ENCODE measurements at places on chromosomes 5 and 9. TPM values are rescaled to one million over a fixed set of nuclear protein-coding genes. Genes with fewer than 3 reads are reported as not detected.

GRCh38 chr5:129120158-129120581 lies 25.6 kb downstream of the ISOC1 start:
- no peak for DNase-seq

GRCh38 chr9:98930792-98931191 lies 12.9 kb upstream of the COL15A1 start:
- no peak for DNase-seq

DNA sequence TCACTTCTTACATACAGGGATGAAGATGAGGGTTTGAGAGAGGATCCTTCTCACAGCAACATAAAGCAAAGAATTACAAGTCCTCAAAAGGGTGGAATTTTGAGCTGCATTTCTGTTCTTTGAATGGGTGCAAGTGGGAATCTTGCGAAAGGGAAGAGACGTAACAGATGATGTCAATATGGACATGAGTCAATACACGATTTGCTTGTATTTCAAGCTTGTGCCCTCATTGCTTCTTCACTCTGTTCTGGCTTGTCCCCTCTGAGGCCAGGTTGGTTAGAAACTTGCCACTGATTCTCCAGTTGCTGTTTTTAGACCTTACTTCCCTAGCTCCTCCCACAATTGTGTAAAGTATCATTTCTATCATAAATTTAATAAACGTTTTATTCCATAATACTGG lies 104.8 kb upstream of the CLINT1 start:
- no peak for DNase-seq

- peak; percentile 42 for DNase-seq
Observed at GRCh38 chr9:35114840-35115628, 628 bp downstream of the ATOSB start.

GRCh38 chr9:135095470-135096407 lies 8.3 kb downstream of the OLFM1 start:
- DNase-seq = no peak

GRCh38 chr9:128886211-128886891 lies 4.4 kb downstream of the LRRC8A start:
- DNase-seq = no peak

- peak; percentile 43 for DNase-seq
Observed at GRCh38 chr5:131684595-131684994, 49.6 kb upstream of the RAPGEF6 start.

DNA sequence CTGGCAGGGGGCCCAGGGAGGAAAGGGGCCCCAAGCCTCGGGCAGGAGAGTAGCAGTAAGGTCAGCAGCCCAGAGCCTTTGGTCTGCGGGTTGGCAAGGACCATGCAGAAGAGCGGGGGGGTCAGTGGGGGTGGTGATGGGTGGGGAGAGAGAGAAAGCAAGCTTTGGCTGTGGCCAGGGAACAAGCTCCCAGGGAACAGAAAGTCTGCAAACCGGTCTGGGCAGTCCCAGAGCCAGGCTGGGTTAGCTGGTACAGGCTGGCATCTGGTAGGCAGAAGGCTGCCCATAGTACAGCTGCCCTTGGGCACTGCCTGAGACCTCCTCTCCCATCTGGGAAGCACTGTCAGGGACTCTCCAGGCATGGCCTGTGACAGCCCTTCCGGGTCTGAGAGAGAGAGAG lies 10.5 kb upstream of the EPB41L4B start:
- DNase-seq = peak; percentile 92

- no peak for DNase-seq
Observed at GRCh38 chr9:112571624-112572355, 85.2 kb downstream of the KIAA1958 start.

DNA sequence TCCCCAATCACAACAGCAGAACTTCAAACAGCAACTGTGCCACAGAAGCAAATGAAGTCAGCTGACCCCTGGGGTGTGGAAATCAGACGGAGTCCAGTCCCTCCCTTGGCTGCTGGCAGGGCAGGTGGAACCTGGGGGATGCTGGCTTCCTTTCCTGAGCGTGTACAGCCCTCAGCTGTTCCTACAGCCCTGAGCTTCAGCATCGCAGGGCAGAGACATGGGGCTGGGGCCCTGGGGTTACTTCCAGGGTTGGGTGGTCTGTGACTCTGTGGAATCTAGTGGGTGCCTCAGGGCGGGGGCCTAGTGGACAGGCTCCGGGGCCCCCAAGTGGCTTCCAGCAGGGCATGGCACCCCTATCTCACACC lies 7.3 kb upstream of the RXRA start:
- DNase-seq = no peak

- DNase-seq = no peak
Observed at GRCh38 chr9:120438836-120439546, 141.0 kb downstream of the CDK5RAP2 start.

- DNase-seq = no peak
Observed at GRCh38 chr5:127891942-127892341, 188.8 kb downstream of the CCDC192 start.

DNA sequence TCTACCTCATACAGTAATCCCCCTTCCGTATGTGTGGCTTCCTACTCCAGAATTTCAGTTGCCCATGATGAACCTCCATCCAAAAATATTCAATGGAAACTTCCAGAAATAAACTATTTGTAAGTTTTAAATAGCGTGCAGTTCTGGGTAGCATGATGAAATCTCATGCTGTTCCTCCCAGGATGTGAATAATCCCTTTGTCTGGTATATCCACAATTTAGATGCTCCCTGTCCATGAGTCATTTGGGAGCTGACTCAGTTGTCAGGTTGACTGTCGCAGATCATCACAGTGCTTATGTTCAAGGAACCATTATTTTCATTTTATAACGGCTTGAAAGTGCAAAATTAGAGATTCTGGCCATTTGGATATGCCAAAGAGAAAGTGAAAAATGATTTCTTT lies 290.1 kb upstream of the CDH9 start:
- no peak for DNase-seq

DNA sequence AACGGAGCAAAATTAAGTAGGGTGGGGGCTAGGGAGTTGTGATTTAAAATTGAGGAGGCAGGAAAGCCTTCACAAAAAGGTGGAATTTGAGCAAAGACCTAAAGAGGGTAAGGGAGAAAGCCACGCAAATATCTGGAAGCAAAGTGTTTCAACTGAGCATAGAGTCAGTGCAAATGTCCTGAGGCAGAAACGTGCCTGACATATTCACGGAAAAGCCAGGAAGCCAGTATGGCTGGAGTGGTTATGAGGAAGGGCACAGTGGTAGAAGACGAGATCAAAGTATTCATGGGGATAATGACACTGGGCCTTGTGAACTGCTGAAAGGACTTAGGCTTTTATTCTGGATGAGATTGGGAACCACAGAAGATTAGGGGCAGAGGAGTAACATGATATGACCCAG lies 268.4 kb downstream of the MAN2A1 start:
- no peak for DNase-seq

- no peak for DNase-seq
Observed at GRCh38 chr5:65768723-65769346, 46.8 kb downstream of the NLN start.

DNA sequence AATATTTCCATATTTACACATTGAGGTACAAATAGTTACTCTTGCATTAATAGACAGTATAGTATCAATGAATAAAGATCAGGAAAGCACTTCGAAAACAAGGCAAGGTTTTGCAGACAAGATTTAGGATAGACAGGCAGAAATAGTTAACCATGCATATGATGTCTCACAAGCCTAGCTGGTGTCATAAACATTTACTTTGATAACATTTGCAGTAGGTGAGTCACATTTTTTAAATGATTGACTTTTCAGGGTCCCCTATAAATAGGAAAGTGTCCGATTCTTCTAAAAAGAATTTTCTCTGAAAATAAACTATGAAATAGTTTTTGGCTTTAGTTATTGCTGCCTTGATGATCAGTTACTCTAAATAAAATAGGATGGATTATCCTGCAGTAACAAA lies 162.1 kb downstream of the SNX18 start:
- no peak for DNase-seq

DNA sequence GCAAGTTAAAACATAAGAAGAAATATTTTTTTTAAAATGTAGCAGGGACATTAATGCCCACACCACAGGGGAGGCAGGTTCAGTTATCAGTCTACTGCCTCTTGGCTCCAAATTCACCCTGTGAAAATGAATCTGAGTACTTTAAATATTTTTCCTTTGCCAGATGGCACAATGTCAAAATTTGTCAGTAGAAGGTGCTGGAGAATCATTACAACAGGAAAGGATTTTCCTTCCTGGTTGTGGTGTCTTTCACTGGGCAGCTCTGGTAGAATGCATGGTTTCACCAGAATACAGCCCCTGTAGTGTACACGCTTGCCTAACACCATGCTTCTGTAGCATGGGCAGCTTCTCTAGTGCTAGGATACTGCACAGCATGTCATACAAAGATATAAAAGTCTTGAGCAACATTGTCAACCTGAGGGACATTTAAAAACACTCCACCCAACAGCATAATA lies 9.7 kb upstream of the SREK1 start:
- no peak for DNase-seq

DNA sequence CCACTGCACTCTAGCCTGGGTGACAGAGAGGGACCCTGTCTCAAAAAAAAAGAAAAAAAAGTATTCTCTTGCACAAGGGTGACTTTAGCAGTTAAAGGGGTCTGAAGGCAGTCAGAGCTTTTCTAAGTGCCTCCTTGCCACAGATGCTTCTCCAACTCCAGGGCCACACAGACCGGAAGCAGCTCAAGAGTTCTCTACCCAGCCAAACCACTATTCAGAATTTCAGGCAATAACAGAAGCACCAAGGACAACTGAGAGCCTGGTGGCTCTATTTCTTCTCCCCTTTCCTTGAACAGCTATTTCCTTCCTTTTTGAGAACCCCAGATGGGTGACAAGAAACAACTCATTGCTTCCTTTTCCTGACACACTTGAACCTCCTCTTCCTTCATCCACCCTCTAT lies 2.2 kb downstream of the FAM219A start:
- DNase-seq = no peak

ZDHHC11 gene
- 23.2 TPM for total RNA-seq

CARD9 gene
- total RNA-seq = 8.2 TPM

GAS1 gene
- total RNA-seq = 11.5 TPM

SPATA31A3 gene
- total RNA-seq = not detected
